Effector memory CD8-positive, alpha-beta T cell (primary cell): ENCODE measurements at places on chromosomes 2 and 18.
A peak's percentile ranks its signal among the peaks of the same experiment; 100 is the strongest.

GRCh38 chr2:70923378-70924015, 12.2 kb upstream of the ATP6V1B1 start:
- no peak for DNase-seq

DNA sequence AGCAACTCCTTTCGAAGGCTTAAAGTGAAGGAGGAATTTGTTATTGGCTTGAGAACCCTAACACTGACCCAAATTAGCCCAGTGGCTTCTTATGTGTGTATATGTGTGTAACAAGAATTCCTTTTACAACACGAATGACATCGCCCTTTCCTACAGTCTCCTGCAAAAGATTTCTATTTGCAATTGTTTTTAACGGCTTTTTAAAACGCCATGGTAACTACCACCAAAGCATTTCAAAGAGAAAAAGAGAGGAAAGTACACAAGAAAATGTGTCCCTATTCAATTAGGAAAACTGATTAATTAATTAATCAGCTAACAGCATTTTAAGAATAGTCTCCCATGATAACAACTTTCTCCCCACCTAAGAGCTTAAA, 58.1 kb downstream of the PAX3 start:
- DNase-seq: no peak

GRCh38 chr2:179860255-179861026, 971 bp downstream of the ZNF385B start:
- no peak for DNase-seq

DNA sequence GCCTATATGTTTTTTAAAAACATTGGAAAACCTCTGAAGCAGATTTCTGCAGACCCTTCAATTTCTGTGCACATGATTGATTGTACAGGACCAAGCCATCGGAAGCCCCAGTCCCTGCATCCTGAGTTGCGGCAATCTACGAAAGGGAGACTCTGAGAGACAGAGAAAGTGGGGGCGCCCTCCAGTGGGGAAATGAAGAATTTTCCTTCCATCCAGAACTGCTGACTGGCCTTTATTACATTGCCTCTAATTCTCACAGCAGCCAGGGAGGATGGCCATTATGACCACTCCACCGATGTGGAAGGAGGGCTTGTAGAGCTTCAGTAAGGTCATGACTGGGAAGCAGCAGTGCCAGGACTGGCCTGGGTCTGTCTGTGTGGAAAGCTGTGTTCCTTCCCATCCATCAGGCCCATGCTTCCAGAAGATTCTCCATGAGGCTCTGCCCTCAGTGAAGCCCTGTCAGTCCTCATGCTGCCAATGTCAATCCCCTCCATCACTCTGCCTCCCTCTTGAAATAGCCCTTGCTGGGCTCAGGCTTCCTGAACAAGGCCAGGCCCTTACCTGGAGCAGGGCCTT, 20.0 kb upstream of the RESP18 start:
- peak; percentile 59 for DNase-seq

DNA sequence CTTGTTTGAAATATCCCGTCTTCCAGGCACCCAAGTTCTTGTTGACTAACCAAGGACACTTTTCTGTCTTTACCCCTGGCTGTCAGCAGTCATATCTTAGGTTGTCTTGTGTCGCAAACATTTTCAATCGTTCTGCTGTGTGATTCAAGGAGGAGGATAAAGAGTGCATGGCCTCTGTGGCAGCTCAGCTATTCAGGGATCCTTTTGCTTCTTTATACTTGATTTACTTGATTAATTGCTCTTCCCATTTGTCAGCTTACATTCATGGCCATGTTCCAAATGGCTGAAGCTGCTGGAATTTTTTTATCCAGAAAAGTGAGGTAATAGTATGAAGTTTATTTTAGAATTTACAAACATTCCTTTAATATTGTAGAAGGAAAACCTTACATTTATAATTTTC, 97.3 kb upstream of the FZD5 start:
- DNase-seq: no peak

- DNase-seq: no peak
These were observed 78.0 kb upstream of the GALNT5 start for GRCh38 chr2:157179324-157180105.

- DNase-seq: no peak
These were observed 81.7 kb downstream of the SDC1 start for GRCh38 chr2:20143263-20143662.

GRCh38 chr2:134231965-134232340, 21.9 kb upstream of the MGAT5 start:
- no peak for DNase-seq

GRCh38 chr2:173881886-173882285, 83.3 kb downstream of the SP3 start:
- DNase-seq: no peak
